ENCODE measurements at places on chromosomes 6 and 20.

DNA sequence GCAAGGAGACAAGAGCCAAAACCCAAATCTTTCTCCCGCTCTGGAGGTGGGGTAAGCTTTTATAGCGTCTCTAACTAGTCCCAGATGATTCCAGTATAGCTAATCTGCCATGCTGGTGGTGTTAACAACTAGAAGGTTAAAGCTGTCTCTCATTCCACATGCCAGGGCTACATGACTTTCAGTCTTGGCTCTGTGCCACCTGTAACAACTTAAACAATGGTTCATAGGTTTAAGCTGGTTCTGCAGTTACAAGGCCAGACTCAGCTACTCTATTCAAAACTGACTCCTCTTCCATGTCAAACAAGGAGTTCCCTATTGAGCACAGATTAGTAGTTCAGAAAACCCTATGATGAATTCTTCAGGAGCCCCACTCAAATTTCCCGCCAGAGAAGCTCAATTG, 128.9 kb downstream of the ELOVL4 start:
- DNase-seq, result no peak

DNA sequence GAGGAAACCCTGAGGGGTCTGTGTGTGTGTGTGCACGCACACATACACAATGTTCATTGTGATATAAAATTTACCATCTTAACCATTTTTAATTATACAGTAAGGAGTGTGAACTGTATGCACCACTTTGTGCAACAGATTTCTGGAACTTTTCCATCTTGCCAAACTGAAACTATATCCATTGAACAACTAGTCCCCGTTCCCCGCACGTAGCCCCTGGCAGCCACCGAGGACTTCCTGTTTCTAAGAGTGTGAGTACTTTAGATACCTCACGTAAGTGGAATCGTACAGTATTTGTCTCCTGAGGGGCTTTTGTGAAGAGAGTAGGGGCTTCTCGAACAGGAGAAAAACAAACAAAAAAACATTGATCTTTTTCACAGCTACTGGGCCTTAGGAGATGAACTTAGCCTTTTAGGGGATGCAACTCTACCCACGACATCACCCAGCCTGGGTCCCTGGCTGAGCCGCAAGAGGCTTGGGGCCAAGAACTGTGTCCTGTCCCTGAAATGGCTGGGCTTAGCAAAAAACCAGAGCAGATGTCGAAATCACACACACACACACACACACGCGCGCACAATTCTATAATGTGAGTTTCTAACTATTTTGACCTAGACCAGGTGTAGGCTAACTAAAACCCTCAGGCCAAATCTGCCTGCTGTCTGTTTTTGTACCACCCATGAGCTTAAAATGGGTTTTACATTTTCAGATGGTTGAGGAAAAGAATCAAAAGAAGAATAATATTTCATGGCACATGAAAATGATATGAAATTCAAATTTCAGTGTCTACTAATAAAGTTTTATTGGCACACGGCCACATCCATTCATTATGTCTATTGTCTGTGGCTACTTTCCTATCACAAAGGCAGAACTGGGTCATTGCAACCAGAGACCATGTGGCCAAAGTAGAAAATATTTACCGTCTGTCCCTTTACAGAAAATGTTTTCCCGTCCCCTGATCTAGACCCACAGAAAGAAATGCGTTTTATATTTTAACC, 144.2 kb downstream of the EYA2 start:
- no peak for DNase-seq

DNA sequence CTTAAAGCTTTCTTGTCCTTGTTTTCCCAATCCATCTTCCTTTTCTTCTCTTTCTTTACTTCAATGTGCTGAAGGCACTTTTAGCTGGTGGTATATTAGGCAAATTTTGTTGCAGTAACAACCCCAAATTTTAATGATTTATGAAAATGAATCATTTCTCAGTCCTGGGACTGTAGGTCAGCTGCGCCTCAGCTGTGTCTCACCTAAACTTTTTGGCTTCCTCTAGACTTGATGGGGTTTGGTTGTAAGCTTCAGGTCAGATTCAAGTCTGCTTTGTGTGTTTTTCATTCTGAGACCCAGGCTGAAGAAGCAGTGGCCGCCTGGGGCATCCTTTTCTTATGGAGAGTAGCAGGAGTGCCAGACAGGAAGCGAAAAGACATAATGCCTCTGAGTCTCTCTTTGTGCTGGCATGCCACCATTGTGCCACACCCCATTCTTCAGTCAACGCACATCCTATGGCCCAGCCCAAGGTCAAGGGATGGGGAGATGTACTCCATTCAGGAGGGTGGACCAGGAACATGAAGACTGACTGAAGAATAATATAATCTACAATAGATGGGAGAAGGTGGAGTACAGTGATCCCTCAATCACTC, 28.9 kb upstream of the CD83 start:
- no peak for DNase-seq

- DNase-seq, result no peak
Measured at GRCh38 chr6:114063956-114064355, 93.0 kb upstream of the HDAC2 start.

- no peak for DNase-seq
Measured at GRCh38 chr20:45118028-45118427, 3.1 kb upstream of the WFDC5 start.

GRCh38 chr6:41344876-41345275, 9.5 kb downstream of the NCR2 start:
- no peak for DNase-seq

- DNase-seq, result no peak
Measured at GRCh38 chr6:111572216-111572706, 33.4 kb downstream of the TRAF3IP2 start.

DNA sequence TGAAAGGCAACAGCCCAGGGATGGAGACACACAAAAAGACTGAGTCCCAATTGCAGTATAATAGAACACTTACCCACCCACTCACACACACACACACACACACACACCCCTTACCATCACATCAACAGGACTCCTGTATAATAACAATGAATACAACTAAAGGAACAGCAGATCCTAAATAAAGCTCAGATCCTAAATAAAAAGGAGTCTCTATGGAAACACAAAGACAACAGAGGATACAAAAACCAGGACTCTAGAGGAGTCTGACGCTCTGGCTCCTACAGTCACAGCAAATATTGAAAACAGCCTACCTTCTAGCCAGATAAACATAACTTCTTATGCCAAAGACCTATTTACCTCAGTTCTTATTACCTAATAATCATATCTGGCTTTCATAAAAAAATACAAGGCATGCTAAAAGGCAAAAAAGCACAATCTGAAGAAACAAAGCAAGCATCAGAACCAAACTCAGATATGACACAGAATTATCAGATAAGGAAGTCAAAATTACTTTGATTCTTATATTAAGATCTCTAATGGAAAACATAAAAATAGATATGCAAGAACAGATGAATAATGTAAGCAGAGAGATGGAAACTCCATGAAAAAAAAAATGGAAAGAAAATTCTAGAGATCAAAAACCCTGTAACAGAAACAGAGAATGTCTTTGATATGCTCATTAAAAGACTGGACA, 134.9 kb downstream of the MMUT start:
- DNase-seq, result no peak

GRCh38 chr6:131205481-131206244, 70.4 kb downstream of the AKAP7 start:
- no peak for DNase-seq

GRCh38 chr6:1609648-1610496, at the start of gene FOXC1:
Gene FOXC1 (plus strand): TSS chr6:1609915. CDS start chr6:1610446, 531 bp downstream.
- DNase-seq, result peak; percentile 91

DNA sequence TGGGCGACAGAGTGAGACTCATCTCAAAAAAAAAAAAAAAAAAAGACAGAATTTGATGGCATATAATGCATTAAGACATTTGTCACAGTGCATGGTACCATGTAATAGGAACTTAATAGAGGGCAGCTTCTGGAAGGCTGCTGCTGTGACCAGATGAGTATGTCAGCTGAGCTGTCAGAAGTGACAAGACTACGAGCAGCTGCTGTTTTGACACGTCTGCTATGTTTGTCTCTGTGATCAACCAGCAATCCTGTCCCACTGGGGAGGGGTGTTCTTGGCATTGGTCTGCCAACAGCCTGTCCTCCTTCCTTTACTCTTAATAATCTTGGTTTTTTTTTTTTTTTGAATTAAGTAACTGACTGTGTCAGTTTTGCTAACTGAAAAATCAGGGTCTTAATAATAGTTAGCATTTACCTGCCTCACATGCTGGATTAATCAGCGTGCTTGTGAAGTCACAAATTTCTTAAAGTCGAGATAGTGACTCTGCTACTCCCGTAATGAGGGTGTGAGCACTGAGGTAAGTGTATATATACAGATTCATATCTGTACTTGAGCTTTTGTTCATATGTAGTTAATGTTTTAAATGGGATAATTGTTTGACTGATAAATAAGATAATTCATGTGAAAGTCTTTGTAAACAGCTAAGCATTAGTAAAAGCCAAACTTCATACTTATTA, 152.4 kb downstream of the BMP2 start:
- no peak for DNase-seq

- peak; percentile 88 for DNase-seq
Measured at GRCh38 chr20:25859649-25860530, 163.2 kb upstream of the ZNF337 start.

GRCh38 chr6:73943930-73944652, 248.1 kb downstream of the CD109 start:
- DNase-seq, result no peak

- DNase-seq, result no peak
Measured at GRCh38 chr6:114281496-114281895, 61.3 kb downstream of the HS3ST5 start.

DNA sequence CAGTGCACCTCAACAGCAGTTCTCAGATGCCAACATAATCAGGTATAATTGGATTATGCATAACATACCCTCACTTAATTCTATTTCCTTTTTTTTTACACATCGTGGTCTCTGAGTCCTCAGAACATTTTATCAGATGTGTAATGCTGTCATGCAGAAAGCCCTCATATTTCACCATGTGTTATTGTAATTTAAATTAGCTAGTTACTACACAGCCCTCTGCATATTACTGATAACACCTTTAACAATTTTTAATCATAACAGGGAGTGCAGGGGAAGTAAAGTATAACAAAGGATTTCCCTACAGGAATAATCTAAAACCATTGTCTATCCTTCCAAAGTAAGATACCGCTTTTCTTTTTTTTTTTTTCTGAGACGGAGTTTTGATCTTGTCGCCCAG, 91.9 kb upstream of the CCDC28A start:
- no peak for DNase-seq

DNA sequence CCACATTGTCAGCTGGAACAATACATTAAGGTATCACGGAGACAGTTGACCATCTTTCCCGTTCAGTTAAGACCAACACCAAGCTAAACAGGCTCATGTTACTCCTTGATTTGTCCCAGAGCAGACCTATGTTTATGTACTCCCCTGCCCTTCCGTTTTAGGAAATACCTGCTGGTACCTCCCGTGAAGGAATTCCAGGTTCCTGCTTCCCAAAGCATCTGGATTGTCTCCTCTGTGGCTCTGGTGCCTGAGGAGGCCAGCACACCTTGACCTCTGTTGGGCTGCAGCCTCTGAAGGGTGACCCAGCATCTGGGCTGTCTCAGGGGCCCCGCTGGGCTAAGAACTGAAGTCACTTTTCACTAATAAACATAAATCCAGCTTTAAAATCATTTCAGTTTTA, 647.8 kb upstream of the MARCKS start:
- DNase-seq, result no peak

GRCh38 chr6:159691133-159691962, 1.7 kb downstream of the SOD2 start:
- DNase-seq, result no peak

DNA sequence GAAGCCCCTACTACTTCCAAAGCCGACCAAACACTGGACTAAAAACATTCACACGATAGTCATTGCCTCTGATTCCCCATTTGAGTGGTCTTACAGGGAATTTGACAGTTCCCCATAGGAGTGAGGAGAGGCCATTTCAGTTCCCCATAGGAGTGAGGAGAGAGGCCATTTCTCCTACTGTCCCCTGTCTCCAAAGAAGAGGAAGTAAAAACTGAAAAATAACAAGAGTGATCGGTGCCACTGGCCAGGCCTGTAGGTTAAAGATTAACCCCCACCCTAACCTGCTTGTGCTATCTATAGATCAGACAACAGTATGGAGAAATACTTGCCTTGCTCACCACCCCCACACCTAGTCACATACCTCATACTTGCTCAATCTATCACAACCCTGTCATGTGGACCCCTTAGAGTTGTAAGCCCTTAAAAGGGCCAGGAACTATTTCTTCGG, 204.0 kb upstream of the MOCS1 start:
- no peak for DNase-seq

DNA sequence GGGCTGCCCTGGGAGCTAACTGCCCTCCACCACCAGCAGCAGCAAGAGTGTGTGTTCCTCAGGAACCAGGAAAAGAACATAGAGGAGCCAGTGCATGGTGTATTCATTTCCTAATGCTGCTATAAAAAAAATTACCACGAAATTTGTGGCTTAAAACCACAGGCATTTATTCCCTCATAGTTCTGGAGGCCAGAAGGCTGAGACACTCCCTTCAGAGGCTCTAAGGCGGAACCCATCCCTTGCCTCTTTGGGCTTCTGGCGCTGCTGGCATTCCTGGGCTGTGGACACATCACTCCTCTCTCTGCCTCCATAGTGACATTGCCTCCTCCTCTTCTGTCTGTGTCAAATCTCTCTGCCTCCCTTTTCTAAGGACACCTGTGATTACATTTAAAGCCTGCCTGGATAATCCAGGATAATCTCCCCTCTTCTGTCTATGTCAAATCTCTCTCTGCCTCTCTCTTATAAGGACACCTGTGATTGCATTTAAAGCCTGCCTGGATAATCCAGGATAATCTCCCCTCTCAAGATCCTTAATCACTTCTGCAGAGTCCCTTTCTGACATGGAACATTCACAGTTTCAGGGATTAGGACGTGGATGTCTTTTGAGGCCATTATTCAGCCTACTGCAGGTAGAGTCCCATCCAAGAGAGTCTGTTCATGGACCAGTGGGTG, 54.7 kb downstream of the NDUFAF5 start:
- no peak for DNase-seq

DNA sequence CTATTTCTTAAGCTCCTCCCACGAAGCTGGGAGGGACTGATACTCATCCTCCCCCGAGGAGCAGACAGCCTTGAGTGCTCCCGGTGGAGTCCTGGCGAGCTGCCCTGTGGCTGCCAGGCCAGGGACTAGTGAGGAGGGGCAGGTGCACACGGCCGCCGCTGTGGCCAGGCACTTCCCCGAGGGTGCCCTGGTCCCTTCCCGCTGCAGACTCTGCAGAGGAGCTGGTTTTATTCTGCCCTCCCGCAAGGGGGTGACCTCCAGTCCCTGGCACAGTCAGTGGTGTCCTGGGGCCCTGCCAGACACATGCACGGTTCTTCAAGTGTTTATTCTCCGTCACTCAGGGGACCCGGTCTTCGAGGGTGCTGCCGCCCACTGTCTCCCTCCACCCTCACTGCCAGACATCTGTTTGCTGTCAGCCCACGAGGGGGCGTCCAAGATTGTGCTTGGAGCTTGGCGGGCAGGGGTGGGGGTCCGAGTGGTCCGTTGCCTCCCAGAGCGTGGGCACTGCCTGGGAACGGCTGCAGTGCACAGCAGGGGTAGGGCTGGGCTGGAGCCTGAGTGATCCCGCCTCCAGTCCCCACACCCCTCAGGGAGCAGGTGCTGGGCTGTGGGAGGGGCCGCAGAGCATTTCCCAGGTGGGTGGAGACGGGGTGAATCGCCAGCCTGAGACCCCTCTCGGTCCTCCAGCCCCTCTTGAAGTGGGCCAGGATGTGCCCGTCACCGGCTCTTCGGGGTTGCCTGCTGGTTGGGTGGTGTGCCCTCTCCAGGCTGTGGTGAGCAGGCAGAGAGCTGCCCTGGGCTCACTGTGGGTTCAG, 3.1 kb upstream of the CABLES2 start:
- no peak for DNase-seq
